Fibroblast of skin of back (primary cell): ENCODE measurements at places on chromosomes 11 and 22.

DNA sequence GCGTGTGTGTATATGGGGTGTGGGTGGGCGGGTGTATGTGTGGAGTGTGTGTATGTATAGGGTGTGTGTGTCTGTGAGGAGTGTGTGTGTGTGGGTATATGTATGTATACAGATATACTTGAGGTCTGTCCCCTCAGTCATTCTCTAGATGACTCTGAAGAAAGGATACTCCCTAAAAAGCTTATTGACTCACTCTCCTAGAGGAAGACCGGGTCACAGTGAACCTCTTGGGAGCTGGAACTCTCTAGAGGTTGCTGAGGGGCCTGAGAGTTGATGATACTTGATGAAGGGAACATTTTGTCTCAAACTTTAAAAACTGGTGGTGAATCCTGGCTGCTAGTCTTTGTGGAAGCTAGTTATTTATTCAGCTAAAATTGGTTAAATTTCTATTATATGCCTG lies 15.1 kb downstream of the STX3 start:
- peak; percentile 3 for DNase-seq

GRCh38 chr11:131195661-131196517 lies 174.5 kb upstream of the NTM start:
- peak; percentile 81 for DNase-seq

DNA sequence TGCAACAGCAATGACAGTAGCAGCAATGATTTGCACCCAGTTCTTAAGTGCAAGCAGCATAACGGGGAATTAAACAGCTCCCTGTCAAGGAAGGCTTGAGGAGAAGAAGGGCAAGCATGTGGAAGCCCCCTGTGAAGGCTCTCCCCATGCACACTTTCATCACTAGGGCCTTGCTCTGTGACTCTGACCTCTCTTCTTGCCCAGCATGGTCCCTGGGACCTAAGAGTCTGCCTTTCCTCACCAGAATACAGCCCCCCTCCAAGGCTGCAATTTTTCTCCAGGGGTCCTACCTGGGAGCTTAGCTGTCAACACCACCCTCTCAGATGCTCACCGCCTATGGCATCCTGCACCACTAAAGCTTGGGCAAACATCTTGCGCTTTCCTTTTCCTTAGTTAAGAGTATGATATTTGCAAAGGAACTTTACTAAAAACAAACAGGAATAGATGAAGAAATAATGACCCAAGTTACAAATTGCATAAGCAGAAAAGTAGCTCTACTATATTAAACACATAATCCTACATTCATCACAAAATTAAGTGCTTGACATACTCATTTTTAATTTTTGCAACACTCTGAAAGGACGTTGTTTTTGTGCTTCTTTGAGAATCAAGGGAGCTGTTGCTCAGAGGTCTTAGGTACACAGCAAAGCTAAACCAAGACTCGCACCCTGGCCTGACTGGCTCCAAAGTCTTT lies 187.6 kb downstream of the ADAMTS15 start:
- DNase-seq: no peak

DNA sequence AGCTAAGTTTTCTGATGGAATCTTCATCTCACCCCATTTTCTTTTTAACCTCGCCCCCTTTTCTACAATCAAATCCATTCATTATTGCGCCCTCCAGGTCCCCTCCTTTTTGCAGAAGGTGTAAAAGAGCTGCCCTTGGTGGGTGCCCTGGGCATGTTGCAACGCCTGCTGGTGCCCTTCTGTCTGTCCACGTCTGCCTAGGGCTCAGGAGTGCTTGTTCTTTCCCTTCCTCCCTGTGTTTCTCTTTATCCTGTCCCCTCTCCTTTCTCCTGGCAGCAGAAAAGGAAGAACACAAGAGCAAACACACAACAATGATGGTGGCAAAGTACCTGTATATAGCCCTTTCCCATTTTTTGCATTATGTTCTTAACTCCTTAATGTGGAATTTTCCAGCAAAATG lies 6.2 kb upstream of the TLCD5 start:
- DNase-seq: no peak

DNA sequence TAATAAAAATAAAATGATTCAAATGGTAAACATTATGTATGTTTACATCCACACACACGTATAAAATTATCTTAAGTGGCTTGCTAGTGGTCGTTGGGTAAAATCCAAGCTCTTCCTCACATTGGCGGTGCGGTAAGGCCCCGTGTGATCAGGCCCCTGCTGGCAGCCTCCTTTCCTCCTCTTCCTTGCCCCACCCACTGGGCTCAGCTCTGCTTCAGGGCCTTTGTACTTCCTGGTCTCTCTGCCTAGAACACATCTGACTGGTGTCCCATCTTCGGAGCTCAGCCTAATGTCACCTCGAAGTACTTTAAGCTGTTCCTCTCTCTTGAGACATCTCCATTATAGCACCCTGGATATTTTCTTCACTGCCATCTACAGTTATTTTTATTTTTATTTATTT lies 52.8 kb downstream of the OSBP2 start:
- no peak for DNase-seq

- DNase-seq: peak; percentile 4
Measured at GRCh38 chr11:41053894-41054293, 405.6 kb downstream of the LRRC4C start.

GRCh38 chr11:56700242-56700913 lies 1.5 kb downstream of the OR9G1 start:
- no peak for DNase-seq

DNA sequence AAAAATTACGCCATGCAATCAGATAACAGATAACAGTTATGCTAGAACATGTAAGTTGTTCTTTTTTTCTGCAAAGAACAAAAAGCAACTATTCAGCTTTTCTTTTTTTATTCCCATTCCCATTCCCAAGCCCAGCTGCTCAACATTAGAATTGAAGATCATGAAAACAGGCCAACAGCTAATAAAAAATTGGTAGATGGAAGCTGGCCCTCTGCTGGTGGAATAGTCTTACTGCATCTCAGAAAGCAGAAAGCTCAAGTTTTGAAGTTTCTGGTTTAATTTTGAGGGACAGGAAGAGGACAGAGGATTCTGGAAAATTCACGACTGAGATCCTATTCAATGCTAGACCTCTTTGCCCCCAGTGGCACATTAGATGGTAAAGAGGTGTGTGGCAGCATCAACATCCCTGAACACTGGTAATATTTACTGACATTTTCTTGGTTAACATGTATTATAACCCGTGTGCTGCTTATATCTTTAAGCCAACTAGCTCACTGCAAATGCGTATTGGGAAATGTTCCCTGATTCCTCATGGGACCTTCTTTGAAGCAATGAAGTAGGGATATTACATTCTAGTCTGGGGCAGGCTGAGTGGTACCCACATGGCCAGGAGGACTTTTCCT lies 591.2 kb downstream of the OPCML start:
- peak; percentile 50 for DNase-seq

DNA sequence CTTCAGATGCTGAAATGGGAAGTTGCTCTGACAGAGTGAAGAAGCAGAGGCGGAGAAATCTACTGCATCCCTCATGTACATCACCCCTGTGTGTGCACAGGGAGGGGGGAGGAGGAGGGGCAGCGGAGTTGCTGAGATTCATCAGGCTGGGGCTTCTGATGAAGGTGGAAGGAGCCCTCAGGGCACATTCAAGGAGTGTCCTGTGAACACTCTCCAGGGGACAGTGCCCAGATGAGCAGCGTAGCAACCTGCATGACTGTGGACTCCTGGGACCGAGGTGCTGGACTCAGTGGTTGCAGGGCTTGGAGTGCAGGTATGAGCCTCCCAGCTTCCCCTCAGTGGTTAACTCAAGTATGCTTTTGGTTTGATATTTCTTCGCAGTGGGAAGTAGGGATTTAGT lies 257.8 kb upstream of the B3GAT1 start:
- DNase-seq: no peak

DNA sequence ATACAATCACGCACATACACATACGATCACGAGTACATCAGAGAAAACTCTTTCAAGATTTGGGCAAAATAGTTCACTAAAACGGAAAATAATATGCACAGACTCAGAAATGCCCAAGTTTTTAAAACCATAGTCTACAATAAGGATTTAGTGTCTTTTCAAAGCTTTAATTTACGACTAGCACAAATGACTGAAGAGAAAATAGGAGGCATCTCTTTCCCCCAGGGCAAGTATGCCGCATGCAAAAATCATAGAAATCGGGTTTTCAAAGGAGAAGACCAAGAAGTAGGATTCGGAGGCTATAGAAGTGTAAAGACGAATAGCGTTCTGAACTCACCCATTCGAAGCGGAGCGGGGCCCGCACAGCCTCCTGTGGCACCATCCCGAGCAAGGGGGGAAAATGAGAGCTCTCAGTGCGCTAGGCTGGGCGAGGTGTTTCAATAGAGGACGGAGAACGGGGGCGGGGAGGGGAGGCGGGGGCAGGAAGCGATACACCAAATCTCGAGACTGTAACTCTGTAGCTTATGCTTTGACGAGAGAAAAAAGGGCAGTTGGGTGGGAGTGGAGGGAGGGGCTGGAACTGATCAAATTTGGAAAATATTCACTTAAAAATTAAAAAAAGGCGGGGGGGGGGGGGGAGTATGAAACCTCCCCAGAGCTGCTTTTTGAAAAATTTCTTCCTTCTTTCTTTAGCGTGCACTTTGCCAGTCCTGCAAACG lies 15.8 kb downstream of the BLID start:
- DNase-seq: peak; percentile 75

- DNase-seq: peak; percentile 99
Measured at GRCh38 chr22:37752189-37753087, 55.3 kb upstream of the GCAT start.

DNA sequence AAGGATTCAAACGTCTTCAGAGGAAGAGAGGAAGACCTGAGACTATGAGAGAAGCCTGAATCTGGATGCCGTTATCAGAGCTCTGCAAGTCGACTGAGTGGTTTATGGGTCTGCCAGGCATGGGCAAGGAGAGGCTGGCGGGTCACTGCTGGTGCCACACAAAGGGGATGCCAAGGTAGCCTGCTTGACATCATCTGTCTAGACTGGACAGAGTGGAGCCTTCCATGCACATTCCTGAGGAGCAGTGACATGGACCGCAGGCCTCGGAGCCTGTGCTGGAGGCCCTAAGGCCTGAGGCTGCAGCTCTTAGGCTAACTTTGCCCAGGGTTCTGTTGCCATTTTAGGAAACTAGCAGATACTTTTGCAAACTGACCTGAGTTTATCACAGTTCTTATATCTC lies 127.4 kb downstream of the WT1 start:
- DNase-seq: no peak

DNA sequence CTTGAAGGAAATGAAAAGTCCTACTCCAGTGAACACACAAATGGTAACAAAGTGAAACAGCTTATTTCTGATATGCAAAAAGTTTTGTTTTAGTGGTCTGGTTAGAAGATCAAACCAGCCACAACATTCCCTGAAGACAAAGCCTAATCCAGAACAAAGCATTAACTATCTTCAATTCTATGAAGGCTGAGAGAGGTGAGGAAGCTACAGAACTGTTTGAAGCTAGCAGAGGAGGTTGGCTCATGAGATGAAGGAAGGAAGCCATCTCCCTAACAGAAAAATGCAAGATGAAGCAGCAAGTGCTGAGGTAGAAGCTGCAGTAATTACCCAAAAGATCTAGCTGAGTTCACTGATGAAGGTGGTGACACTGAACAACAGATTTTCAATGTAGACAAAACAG lies 168.4 kb downstream of the IGLL1 start:
- DNase-seq: no peak

GRCh38 chr11:23680488-23681230 lies 816.2 kb upstream of the LUZP2 start:
- DNase-seq: no peak
